Right renal pelvis (tissue), 4 donors: ENCODE measurements at places on chromosomes 5 and 9. TPM values are rescaled to one million over a fixed set of nuclear protein-coding genes. Genes with fewer than 3 reads are reported as not detected.

DBH gene
- polyA plus RNA-seq, result 3.1 TPM

PCDHB12 gene
- 5.4 TPM for polyA plus RNA-seq

ALDH1A1 gene
- polyA plus RNA-seq, result 346 TPM

KIF3A gene
- 21.2 TPM for polyA plus RNA-seq

PCDHGB1 gene
- 2.1 TPM for polyA plus RNA-seq

TNFAIP8 gene
- polyA plus RNA-seq, result 23.9 TPM

NRG2 gene
- polyA plus RNA-seq, result 1.3 TPM

CDC42SE2 gene
- polyA plus RNA-seq, result 63.0 TPM

ZNF618 gene
- 40.2 TPM for polyA plus RNA-seq

AQP3 gene
- polyA plus RNA-seq, result 48.1 TPM

WDR38 gene
- 0.38 TPM for polyA plus RNA-seq

WDR41 gene
- polyA plus RNA-seq, result 60.2 TPM

CEMIP2 gene
- polyA plus RNA-seq, result 26.7 TPM

TRIM36 gene
- polyA plus RNA-seq, result 3.4 TPM

ZBTB26 gene
- 22.1 TPM for polyA plus RNA-seq

LHX2 gene
- polyA plus RNA-seq, result 0.29 TPM

PRRC1 gene
- polyA plus RNA-seq, result 90.9 TPM

C1QTNF2 gene
- 1.7 TPM for polyA plus RNA-seq

LCN15 gene
- polyA plus RNA-seq, result 0.06 TPM

SNCAIP gene
- polyA plus RNA-seq, result 19.9 TPM

IFNB1 gene
- not detected for polyA plus RNA-seq

PCDHA1 gene
- not detected for polyA plus RNA-seq

NUDT2 gene
- 25.1 TPM for polyA plus RNA-seq

ANKRD34B gene
- 0.35 TPM for polyA plus RNA-seq

DTWD2 gene
- polyA plus RNA-seq, result 16.3 TPM

TSSK1B gene
- polyA plus RNA-seq, result 0.10 TPM

RHOBTB3 gene
- 77.5 TPM for polyA plus RNA-seq

BBLN gene
- polyA plus RNA-seq, result 46.8 TPM

OBP2B gene
- not detected for polyA plus RNA-seq

BHMT2 gene
- polyA plus RNA-seq, result 63.8 TPM

HTR1A gene
- 0.05 TPM for polyA plus RNA-seq

FBLL1 gene
- 0.44 TPM for polyA plus RNA-seq

GNA14 gene
- 17.3 TPM for polyA plus RNA-seq

BTNL8 gene
- 0.46 TPM for polyA plus RNA-seq

SPATA31A3 gene
- polyA plus RNA-seq, result not detected

EMB gene
- 4.1 TPM for polyA plus RNA-seq

NIPAL4 gene
- polyA plus RNA-seq, result 0.22 TPM

FIBCD1 gene
- 0.17 TPM for polyA plus RNA-seq

TTC16 gene
- 0.17 TPM for polyA plus RNA-seq

FOXD4L3 gene
- polyA plus RNA-seq, result not detected

STPG3 gene
- 1.9 TPM for polyA plus RNA-seq

TMEM38B gene
- polyA plus RNA-seq, result 42.2 TPM

SMIM23 gene
- not detected for polyA plus RNA-seq
